ENCODE measurements at places on chromosomes 2 and 18.
A peak's percentile ranks its signal among the peaks of the same experiment; 100 is the strongest.

- DNase-seq = no peak
Measured at GRCh38 chr2:235658351-235659174, 164.7 kb downstream of the AGAP1 start.

DNA sequence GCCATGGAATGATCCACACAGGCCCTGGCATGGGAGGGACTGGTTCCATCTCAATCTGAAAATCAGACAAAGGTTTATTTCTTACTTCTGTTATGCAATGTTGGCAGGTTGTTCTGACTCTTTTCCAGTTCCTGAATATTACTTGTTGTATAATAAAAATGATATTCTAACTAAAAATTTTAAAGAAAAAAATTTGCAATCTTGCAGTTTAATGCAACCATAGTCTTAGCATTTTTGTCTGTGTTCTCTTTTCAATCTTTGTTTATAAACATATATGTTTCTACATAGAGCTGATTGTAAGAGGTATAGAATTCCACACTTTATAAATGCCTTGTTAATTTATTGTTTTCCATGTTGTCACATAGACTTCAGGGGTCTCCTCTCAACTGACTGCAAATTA, 143.4 kb downstream of the RPIA start:
- no peak for DNase-seq

DNA sequence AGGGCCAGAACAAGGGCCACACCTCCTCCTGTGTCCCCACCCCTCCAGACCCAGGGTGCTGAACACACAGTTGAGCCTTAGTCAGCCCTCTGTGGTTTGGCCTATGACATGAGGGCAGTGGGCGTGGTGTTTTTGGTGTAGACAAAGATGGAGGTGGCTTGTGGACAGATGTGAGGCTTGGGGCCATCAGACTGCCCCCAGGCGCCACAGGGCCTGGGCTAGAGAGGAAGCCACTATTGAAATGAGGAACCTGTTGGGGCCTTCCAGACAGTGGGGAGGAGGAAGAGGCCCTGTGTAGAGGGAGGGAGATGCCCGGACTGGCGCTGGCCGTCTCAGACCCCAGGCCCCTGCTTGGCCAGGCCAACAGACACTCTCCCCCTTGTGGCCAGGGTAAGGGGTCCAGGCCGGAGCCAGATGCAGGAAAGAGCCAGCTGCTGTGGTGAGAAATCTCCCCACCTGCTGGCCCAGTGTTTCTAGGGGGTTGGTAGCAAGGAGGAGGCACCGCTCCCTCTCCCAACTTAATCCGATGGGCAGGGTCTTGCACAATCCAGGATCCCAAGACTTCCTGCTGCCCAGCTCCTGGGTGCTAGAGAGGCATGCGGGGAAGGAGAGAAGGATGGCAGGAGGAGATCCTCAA, 53.8 kb downstream of the SMAD7 start:
- DNase-seq = peak; percentile 27

DNA sequence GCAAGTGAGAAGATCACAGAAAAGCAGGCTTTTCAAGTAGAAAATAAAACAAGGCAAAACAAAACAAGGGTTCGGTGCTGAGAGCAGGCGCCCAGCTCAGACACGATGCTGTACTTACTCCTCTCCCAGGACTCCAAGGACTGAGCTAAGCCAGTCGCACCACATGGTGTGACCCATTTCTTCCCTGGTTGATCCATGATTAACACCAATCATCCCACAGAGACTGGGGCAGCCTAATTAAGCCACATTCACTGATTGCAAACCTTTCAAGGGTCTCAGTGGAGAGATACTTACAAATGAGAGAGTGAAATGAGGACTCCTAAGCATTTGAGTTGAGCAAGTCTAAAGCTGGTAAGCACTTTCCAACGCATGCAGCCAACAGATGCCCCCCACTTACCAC, 155.2 kb downstream of the MYO5B start:
- DNase-seq = no peak

DNA sequence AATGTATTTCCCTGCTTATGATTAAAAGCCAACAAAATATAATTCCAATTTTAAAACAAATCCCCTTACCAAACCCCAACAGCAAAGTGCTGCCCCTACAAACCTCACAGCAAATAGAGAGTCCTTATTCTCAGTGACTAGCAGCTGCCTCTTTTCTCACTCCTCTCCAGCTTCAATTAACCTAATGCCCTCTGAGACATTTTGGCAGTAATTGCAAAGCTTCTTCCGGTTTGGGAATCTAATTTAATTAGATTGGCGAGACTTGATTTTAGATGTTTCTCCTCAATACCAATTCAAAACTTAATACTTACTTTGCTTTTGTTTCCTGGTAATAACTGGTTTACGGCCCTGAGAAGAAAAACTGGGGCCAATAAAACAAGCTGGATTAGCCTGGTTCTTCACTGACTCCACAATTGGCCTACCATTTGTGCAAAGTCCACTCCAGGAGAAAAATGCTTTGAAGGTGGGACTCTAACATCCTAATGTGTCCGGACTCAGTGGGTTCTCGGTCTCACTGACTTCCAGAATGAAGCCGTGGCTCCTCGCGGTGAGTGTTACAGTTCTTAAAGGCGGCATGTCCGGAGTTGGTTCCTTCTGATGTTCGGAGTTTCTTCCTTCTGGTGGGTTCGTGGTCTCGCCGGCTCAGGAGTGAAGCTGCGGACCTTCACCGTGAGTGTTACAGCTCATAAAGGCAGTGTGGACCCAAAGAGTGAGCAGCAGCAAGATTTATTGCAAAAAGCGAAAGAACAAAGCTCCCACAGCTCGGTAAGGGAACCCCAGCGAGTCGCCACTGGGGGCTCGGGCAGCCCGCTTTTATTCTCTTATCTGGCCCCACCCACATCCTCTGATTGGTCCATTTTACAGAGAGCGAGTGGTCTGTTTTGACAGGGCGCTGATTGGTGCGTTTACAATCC, 52.8 kb downstream of the SLC35F5 start:
- no peak for DNase-seq

GRCh38 chr2:136282251-136282650, 164.3 kb upstream of the CXCR4 start:
- no peak for DNase-seq
